HuH-7 (cell line): ENCODE measurements at places on chromosomes 13 and 19.

GRCh38 chr19:38933544-38933943, 2.8 kb downstream of the MRPS12 start:
- peak; percentile 3 for DNase-seq

GRCh38 chr19:49614096-49614833, 23.3 kb downstream of the PRR12 start:
- DNase-seq, result no peak

DNA sequence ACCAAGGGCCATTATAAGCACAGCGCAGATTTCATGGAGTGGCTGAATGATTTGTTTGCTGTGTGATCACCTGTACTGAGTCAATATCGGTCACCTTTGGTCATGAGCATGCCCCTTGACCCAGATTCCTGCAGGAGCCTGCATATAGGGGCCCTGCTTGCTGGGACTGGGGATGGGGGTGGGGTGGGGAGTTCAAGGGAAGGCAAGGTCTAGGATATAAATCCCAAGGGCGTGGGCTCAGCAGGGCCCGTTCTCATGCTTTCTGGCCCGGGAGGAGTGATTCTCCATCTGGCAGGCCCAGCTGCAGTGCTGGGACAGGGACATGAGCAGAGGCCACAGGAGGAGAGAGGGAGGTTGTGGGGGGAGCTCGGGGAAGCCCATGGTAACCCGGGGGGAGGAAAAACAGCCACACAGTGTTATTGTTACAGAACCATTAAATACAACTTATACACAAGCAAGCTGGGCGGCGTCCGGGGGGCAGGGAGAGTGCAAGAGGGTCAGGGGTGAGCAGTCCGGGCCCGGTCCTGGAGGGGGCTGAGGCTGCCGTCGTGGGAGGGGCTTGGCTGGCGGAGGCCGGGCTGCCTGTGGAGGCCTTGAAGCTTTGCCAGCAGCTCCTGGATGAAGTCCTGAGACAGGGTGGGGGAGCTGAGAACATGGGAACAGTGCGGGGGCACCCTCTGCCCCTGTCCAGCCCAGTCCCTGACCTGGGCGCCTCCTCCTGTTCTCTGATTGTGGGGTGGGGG, 5.2 kb downstream of the PPP1R14A start:
- peak; percentile 87 for DNase-seq

DNA sequence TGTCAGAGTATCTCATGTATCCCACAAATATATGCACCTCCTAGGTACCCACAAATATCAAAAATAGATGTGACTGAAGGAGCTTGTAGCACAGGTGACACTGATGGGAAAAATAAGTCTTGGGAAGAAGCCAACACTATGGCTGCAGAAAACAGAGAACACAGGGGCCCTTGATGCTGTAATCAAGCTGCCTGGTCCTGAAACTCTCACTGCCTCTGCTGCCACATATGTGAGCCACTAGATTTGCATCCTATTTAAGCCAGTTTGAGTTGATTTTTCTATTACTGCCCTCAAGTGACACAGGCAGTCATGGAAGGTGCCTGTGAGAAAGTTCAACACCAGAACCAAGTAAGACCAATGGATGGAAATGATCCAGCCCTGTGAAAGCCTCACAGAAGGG, 720.8 kb downstream of the UQCRFS1 start:
- DNase-seq, result no peak
